Left lung (tissue), 14 donors: ENCODE measurements at places on chromosomes 1 and 21.

- no peak for DNase-seq
Observed at GRCh38 chr1:212207822-212208520, 77.2 kb upstream of the PPP2R5A start.

DNA sequence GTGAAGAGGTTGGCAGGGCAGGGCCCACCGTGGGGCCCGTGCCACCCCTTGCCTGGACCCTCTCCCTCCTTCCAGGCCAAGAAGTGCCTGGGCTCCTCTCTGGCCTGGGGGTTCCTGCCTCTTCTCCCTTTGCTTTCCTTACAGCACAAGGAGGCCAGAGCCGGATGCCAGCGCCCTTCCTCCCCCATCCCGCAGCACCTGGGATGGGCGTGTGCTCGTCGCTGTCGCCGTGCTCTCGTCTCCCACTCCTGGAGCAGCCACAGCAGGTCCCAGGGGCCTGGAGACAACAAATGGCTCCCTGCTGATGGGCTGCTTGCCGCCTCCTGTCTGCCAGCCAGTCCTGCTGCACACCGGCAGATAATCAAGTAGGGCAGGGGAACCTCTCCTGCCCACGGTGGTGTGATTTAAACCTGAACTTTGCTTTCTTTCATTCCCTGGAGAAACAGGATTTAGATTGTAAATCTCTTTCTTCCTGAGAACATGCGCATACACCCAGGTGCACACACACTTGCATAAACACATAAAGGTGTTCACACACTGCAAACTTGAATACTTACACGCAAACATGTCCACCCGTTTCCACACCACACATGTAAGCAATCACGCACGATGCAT, 50.8 kb upstream of the POU3F1 start:
- DNase-seq: no peak

- DNase-seq: peak; percentile 59
Observed at GRCh38 chr1:181424786-181425403, 58.4 kb upstream of the CACNA1E start.

DNA sequence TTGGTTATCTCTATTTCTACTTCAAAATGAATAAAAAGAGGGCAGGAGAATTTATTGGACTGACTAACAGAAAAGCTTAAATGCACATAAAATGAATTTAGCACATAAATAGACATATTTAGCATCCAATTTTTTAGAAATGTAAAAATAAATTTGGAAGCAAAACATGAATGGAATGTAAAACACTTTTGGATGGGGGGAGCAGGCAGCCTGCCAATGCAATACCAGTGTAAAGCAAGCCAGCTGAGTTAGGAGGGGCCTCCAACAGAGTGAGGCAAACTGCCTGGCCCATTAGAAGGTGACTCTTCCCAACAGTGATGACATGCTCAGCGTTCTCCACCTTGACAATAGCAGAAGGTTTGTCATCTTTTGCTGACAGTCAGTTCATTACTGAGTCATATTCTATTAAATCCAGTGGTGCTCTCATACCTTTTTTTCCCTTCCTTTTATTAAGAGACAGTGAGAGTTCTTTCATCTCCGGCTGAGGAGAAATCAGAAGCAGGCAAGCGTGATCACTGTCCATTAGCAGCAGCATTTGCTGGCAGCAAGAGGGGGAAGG, 19.5 kb upstream of the EXO1 start:
- no peak for DNase-seq
